Astrocyte (in vitro differentiated cells and primary cell): ENCODE measurements at places on chromosomes 5 and 9.

GRCh38 chr5:140145818-140146522 is 20.2 kb downstream of the IGIP start:
- DNase-seq = peak; percentile 35

- no peak for DNase-seq
Observed at GRCh38 chr5:151086192-151086869, 5.5 kb upstream of the TNIP1 start.

- DNase-seq = peak; percentile 57
Observed at GRCh38 chr5:27944471-27944870, 906.1 kb upstream of the CDH9 start.

DNA sequence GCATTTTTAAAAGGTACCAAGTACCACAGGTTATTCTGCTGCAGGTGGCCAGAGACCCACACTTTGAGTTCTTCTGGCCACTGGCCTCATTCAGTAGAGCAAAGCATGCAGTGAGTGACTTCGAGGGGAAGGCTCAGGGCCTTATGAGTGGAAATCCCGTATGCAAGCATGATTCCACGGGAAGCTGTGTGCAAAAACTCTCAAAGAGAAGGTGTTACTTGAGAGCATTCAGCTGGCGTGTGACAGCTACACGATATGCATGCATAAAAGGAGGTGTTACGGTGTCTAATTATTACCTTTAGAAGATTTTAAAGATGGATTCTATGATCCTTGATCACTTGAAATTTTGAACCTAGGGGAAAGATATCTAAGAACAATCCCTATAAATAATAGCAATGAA is 160.3 kb downstream of the ENC1 start:
- no peak for DNase-seq

GRCh38 chr9:123401879-123402513 is 46.0 kb downstream of the CRB2 start:
- DNase-seq = peak; percentile 20

DNA sequence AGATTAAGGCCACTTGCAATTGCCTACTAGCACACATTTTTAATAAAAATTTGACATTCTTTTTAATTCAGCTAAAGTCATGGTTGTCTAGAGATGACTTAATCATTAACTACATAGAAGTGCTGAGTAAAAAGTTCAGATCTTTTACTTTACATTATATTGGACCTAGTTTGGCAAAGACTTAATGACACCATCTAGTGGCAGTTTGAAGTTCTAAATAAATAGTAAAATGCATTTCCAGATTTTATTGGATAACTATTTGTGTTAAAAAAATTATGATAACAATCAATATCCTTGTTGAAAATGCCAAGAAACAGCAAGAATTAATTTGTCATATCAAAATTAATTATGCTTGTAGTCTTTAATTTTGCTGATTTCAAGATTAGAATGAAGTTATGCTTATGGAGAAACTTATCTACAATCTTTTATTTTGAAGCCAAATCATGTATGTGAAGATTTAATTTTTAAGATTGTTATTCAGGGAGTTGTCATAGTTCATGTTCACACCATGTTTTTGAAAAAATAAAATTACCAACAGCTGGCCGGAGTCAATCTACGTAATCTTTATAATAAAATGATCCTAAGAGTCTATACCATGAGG is 69.6 kb upstream of the PJA2 start:
- no peak for DNase-seq

DNA sequence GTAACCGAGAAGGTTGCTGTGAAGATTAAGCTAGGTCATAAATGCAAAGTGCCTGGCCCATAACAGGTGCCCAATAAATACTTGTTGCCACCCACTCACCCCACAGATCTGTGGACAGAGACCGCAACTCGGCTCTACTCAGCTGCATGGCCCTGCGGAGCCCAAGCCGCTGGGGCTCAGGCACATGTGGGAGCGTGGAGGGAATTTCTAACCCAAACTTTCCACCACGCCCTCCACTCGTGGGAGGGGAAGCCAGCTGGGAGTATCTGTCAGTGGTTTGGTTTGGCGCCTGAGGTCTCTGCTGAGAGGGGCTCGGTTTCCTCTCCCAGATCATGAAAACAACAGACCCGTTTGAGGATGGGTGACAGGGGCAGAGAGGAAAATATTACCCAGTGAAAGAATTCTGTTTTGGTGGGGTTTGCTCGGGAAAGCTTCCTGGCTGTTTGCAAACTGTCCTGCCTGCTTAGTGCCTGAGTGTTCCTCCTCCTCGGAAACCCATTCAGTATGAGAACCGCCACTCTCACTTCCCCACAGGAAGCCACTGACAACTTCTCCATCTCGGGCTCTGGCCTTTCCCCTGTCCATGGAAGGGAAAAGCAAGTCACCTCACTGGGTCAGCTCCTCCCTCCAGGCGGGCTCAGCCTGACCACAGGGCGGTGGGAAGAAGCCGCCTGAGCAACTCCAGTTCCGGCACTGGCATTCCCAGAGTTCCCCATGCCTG is 60.1 kb downstream of the RGS3 start:
- peak; percentile 10 for DNase-seq

DNA sequence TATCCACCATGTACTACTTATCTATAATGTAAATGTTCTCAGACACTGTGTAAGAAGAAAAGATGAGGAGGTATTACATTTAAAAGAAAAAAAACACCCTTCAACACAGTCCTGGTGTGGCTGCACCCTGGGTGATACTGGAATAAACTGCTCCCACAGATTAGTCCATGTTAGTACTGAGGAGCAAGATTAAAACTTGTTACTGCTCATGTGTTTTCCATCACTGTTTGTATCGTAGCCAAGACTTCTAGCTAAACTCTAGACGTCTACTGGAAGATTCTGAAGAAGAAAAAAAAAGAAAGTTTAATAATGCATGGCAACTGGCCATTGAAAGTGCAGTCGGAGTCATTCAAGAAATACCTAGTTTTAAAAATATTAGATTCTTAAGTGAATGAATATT is at the start of gene ASPN:
Gene ASPN (minus strand): TSS at position 178 of the 400 bp plus-strand sequence.
- peak; percentile 73 for DNase-seq

GRCh38 chr5:54570916-54571315 is 53.4 kb downstream of the SNX18 start:
- DNase-seq = peak; percentile 82

DNA sequence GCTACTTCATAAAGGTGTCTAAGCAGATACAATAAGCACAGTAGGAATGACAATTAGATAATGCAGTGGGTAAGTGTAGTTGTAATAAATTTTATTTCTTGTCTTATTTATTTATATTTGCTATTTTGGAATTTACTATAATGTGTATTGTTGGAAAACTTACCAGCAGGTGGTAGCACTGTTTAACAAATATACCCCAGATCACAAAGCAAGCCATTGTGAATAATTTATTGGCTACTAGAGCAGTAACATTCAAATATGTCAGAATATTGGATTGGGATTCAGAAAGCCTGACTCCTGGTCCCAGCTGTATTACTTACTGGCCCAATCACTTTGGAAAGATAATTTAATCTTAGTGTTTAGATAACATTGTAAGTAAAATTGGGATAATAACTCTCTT is 78.0 kb downstream of the ISOC1 start:
- no peak for DNase-seq

- no peak for DNase-seq
Observed at GRCh38 chr5:20605732-20606525, 617.9 kb upstream of the CDH18 start.

GRCh38 chr9:78606001-78606379 is 309.1 kb downstream of the PSAT1 start:
- peak; percentile 65 for DNase-seq

- no peak for DNase-seq
Observed at GRCh38 chr5:143229896-143230675, 173.4 kb downstream of the NR3C1 start.

DNA sequence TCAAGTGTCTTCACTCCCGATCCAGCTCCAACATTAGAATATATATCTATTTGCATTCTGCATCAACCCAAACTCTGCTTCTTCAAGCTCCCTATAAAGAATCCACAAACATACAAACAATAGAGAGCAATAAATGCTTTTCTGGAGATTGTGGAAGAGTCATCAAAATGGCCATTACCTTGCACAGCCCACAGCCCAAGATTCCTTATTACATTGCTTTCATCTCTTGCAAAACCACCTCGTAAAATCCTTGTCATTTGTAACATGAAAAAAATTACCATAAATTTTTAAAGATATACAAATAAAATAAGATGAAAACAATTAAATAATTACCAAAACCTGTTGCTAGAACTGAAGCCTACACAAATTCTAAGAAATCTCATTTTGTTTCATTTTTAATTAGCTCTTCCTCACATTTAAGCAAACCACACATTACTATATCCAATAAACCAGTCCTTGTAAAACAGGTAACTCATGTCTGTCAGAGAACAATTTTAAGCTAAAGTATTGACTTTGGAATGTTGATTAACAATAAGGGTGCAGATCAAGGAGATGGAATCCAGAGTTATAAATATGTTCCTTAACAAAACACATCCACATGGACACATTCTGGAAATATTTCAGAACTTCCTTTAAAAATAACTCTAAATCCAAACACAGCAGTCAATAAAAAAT is 7.1 kb downstream of the SPINK9 start:
- no peak for DNase-seq

DNA sequence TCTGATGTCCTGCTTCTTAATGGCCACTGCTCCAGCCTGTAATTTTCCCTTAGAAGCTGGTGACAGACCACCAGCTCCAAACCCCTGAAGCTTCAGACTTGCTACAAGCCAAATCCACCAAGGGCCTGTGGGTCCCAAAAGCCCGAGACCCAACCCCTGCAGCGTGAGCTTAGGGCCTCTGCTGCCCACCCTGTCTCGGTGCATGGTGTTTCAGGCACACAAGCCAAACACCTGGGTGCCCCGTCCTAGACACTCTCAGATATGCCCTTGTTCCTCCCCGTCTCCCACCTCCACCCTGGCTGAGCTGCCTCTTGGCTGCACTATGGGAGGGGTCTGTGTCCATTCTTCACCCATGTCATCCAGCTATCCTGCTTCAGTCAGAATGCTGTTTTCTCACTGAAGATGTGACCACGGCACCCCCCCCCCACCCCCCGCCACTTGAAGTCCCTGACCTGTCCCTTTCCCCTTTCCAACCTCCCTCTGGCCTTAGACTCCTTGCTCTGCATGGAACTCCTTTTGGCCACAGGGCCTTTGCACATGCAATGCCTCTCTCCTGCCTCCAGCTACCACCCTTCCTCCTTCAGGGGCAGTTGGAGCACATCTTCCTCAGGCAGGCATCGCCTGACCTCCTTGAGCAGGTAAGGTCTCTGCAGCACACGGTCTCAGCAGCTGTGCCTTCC is 55.8 kb downstream of the ZNF354C start:
- no peak for DNase-seq

DNA sequence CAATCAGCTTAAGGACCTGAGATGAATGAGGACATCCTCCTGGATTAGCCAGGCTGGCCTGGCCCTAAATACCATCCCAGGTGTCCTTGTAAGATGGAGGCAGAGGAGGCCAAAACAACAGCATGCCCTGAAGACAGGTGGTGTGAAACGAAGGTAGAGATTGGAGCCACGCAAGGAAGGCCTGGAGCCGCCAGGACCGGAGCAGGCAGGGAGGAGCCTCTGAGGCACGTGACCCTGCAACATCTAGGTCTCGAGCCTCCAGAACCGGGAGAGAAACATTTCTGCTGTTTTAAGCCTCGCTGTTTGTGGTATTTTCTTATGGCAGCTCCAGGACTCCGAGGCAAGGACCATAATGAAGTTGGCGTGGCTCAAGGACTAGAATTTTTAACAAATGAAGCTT is 9.7 kb upstream of the COL5A1 start:
- no peak for DNase-seq

DNA sequence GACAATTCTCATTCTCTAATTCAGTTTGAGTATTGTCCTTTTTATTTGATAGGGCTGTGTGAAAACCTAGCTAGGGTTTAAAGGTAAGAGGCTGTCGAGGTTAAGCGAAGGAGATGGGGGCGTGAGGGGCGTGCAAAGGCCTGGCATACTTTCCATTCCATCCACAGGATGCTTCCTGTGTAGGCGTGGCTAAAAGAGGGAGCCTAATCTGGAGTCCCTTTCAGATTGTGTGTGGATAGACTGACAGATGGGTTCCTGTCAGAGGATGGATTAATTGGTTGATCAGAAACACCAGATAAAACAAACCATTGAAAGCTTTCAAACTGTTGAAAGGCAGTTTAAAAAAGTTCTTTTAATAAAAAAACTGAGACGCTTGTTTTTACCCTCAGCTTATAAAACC is 1.1 kb upstream of the ELL2 start:
- no peak for DNase-seq

DNA sequence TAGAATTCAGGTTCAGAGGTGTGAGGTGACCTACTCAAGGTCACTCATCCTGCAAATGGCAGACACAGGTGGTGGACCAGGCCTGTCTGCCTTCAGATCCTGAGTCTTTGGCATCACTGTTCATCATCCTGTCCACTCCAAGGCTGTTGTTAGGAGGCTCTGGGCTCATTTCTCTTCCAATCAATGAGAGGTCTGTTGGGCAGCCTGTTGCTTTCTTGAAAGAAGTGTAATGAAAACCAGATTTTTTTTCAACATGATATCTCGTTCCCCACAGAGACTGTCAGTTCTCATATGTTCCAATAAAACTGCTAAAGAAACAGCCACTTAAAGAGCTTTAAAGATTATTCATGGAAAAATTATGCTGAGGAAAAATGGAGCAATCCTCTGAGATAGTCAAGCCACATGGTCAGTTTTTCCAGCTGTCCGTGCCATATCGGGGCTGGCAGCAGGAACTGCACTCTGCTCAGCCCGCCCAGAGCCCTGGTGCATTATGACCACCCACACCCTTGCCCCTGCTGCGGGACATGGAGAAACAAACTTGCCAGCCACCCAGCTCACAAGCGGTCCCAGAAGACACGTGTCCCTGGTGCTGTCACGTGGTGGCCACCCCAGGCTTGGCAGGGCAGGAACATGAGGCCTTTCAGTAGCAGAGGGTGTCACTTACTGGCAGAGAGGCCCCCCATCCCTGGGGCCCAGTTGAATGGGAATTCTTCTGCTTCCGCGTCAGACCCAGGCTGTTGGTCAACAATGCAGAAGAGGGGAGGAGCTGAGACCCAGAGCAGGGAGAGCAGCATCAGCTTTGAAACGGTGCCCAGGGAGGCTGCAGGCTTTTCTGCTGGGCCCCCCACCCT is 63.7 kb upstream of the ANGPTL2 start:
- DNase-seq = peak; percentile 80

DNA sequence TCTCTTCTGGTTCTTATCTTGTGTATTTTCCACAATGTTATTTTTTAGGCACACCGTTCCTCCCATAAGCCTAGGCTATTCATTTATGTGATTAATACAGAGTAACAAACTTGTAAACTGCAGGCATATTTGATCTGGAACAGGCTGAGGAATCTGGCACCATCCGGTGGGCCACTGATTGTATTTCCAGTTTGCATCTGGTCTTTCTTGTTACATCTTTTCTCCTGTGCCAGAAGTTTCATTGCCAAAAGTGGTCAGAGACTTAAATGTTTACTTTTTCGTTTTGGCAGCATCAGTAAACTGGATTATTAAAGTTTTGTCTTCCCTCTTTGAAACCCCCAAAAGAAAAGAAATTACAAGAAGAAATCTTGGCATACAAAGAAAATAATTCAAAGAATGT is 17.9 kb upstream of the ZCCHC7 start:
- no peak for DNase-seq

GRCh38 chr5:52943808-52944207 is 45.3 kb upstream of the ITGA2 start:
- no peak for DNase-seq
